ENCODE measurements at places on chromosomes 16 and 17.
A peak's percentile ranks its signal among the peaks of the same experiment; 100 is the strongest.

DNA sequence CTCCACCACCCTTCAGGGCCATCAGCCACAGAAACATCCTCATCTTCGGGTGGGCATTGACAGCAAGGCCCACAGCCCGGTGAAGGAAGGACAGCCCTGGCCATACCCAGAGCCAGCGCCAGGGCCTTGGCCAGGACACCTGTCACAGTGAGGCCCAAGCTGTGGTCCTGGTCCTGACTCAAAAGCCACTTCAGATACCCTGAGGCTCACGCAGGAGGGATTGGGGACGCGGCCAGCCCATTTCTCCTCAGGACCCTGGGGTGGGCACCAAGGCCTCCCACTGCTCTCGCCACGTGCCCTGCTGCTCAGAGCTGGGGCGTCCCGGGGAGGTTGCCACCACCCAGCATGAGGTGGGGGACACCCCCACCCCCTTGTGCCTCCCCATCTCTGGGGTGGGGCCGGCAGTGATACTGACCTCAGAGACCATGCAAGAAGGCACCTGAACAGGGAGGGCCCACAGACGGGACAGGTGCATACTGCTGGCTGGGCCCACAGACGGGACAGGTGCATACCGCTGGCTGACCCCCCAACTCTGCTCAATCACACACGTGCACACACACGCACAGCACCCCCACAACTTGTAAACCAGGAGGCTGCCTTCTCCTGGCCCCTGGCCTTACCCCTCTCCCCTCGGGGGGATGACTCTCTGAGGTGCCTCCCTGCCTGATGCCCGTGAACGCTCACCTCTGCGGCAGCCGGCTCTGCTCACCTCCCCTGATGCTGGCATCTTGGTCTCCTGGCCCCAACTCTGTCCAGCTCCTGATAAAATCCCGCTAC lies 14.2 kb downstream of the SLC7A5 start:
- DNase-seq: no peak

- no peak for DNase-seq
Measured at GRCh38 chr17:19644493-19645210, 3.9 kb upstream of the ALDH3A2 start.

DNA sequence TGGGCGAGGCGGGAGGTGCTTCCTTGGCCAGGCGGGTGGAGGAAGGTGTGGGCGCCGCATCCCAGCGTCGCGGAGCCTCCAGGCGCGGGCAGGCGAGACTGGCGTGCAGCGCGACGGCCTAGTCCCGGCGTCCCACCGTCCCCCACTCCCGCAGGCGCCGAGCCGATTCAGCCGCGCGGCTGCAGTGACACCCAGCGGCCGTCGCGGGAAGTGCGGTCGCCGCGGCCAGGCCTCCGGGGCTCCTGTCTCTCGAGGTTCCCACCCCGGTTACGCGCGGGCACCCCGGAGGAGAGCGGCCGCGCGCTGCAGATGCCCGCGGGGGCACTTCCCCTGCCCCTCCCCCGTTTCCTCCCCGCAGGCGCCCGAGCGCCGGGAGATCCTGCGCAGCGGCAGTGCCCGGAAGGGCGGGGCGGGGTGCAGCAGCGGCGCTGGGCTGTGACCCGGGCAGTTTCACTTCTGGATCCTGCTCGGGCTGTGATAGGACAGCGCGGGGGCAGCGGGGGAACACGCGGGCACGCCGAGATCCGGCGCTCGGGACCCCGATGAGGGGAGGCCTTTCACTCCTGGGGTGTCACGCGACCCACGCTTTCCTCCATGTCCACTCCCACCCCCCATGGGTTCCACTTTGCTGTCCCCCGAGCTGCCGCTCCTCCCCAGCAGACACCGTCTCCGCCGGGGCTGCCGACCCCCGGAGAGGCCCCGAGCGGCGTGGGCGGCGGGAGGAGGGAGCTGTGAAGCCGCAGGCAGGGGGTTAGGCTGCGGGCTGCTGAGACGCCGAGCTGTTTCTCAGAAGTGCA lies 16.6 kb downstream of the GRB7 start:
- peak; percentile 91 for DNase-seq

DNA sequence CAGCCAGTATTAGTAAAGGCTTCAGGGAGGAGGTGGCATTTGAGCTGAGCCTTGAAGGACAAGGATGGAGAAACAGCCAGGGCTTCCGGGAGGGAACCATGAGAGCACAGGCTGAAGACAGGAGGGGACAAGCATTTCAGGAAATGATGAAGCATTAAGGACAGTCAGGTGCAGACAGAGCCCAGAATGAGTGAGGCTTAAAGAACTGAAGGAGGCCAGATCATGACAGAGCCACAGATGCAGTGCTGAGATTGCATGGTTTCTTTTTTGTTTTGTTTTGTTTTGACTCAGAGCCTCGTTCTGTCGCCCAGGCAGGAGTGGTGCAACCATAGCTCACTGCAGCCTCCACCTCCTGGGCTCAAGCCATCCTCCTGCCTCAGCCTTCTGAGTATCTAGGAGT lies 211.5 kb downstream of the SOX9 start:
- no peak for DNase-seq

GRCh38 chr16:63130942-63131341 lies 1094.7 kb upstream of the CDH8 start:
- no peak for DNase-seq

DNA sequence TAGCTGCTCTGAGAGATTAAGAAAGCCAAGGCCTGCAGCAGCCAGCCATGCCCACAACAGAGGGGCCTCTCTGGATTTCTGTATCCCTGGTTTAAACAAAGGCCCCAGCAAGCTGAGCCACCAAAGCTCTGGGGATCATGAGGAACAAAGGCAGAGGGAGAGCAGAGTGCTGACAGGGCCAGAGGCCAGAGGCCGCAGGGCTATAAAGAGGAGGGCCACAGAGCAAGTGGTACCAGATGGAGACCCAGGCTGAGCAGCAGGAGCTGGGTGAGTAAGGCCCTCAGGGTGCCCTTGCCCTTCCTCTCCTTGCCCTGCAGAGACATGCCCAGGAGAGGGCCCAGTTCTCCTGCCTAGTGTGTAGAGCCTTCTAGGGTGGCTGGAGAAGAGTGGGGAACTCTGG lies at the start of gene CRYBA1:
CRYBA1 (plus strand) TSS at position 232 of the 400 bp plus-strand sequence; CDS start at position 237, 5 bp downstream.
- no peak for DNase-seq

GRCh38 chr16:73949574-73950320 lies 346.9 kb upstream of the PSMD7 start:
- no peak for DNase-seq

DNA sequence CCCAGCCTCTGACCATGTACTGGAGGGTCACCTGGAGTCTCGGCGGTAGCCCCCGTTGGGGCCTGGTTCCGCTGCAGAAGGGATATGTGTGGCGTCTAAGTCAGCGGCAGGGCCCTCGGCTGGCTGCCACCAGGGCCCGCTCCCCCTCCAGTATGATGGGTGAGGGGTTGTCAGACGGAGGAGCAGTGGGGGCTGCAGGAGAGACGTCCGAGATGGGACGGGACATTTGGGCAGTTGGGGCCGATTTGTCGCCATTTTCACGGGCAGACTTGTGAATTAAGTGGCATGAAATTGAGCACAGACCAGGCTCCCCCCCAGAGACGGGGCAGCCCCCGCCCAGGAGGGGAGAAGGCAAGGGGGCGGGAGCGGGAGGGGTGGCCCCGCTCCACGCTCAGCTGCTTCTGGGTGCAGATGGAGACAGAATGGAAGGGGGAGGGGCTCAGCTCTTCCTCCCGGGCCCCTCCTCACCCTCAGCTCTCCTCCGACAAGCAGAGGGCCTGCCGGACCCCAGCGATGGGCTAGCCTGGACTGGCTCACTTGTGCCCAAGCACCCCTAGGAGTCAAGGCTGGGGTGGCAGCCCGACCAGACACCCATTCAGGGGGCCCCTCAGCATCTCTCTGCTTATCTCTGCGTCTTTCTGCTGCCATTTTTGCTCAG lies 52.7 kb upstream of the LHX1 start:
- DNase-seq: no peak

- no peak for DNase-seq
Measured at GRCh38 chr16:468068-468821, 42.8 kb downstream of the RAB11FIP3 start.

DNA sequence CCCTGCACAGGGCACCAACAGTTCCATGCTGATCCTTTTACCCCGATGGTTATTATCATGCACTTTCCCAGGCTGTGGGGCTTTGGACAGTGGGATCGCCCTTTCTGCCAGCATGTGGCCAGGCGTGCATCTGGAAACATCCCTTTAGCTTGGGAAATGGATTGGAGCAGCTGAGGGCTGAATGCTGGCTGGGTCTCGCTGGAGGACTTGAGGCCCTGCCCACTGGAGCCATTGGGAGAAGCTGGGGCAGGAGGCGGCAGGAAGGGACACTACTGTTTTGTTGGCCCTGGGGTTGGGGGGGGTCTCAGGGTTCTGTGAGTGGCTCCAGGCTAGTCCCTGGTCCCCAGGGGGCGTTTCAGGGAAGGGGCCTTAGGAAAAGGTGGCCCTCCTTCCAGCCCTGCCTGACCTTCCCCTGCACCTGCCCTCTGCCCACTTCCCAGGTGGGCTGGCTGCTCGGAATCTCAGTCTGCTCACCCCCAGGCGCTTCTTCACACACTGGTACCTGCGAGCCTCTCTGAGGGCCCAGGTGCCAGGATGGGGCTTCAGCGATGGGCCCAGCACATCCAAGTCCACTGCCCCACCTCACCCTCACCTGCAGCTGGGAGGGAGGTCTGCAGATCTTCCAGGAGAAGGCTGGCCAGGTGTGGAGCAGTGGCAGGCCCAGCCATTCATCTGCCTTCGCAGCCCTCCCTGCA lies 1.6 kb upstream of the ADGRG3 start:
- no peak for DNase-seq

- no peak for DNase-seq
Measured at GRCh38 chr16:85386467-85387170, 226.5 kb upstream of the GSE1 start.

GRCh38 chr17:30950669-30951399 lies 20.0 kb upstream of the RNF135 start:
- DNase-seq: peak; percentile 57

DNA sequence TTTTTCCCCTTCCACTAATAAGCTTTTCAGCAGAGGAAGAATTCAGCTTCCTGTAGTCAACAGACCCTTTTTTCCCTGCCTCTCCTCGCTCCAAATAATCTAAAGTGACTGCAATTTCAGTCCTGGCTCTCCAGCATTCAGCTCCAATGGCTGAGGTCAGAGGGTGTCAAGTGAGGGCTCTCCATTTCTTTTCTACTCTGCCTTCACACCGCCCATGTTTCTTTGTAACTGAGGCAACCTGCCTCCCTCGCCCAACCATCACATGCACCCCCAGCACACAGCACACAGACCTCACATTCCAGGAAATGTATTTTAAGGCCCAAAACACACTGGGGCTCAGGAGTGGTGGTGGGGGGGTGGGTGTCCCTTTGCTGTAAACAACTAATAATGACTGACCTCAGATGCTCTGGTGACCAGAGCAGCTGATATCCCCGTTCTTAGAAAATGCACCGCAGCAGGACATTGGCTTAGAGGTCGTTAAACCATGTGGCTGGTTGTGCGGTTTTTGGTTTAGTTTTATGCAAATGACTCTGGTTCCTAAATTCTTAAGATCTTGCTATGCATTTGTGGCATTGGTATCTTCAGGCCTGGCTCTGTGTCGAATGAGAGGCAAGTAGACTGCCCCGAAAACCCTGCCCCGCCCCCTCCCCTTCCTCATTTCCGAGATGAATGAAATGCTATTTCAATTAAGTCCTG lies 203.6 kb downstream of the ZFHX3 start:
- DNase-seq: no peak

GRCh38 chr16:27505297-27506236 lies 44.1 kb downstream of the GTF3C1 start:
- no peak for DNase-seq

- DNase-seq: no peak
Measured at GRCh38 chr17:83154311-83155127, 75.1 kb downstream of the METRNL start.

DNA sequence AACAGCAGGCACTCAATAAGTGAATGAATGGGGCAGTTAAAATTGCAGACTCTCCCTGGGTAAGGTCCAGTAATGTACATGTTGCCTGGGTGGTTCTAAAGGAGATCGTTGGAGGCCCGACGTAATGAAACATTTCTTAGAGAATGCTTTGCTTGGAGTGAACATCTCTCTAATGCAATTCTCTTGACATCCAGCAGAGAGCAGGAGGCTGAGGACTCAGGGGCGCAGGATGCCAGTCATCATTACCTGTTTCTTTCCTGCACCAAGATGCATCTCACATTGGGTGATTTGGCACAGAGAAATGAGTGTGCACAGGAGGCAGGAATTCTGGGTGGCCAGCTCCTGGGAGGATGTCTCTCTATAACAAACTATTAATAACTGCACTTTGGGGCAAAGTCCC lies 130.3 kb upstream of the RBBP6 start:
- DNase-seq: no peak

DNA sequence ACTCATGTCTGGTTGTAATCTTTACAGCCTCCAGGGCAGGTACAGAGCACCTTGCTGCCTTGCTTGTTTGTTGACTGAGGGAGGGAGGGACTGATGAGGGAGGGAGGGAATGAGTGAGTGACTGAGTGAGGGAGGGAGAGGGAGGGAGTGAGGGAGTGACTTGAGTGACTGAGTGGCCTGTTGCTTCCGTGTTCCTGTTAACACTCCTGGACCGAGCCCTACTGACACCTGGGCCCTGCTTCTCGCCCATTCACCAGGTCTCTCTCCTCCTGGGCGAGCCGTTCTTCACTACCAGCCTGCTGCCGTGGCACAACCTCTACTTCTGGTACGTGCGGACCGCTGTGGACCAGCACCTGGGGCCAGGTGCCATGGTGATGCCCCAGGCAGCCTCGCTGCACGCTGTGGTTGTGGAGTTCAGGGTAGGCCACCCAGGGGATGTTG lies 41.2 kb downstream of the PRMT7 start:
- DNase-seq: no peak

DNA sequence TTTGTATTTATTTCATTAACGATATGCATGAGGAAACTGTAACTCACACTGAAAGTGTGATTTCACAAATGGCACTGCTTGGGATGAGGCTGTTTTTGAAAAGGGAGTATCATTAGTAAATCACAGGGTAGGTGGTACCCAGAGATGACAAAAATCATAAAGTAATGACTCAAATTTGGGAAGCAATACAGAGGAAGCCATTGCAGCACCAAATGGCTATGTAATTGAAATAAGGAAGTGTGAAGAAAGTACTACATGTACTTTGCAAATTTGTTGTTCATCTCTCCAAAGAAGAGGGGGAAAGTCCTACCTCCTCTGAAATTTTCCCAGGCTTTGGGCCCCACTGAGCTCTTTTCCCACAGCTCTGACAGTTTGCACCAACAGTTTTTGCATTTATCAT lies 12.3 kb upstream of the ABCC12 start:
- no peak for DNase-seq

GRCh38 chr16:77212741-77213541 lies 13.7 kb downstream of the SYCE1L start:
- peak; percentile 69 for DNase-seq

GRCh38 chr16:5016967-5017677 lies 16.6 kb downstream of the NAGPA start:
- no peak for DNase-seq
